Hepatic stellate cell (primary cell): ENCODE measurements at places on chromosomes 6 and 20.

GRCh38 chr6:158361068-158361467, 48.8 kb downstream of the TULP4 start:
- DNase-seq: no peak

- DNase-seq: no peak
Measured at GRCh38 chr6:14818422-14818884, 427.4 kb upstream of the JARID2 start.

- no peak for DNase-seq
Measured at GRCh38 chr20:17857639-17858449, 110.8 kb downstream of the SNX5 start.

GRCh38 chr6:153537422-153537821, 406.3 kb upstream of the RGS17 start:
- no peak for DNase-seq

GRCh38 chr6:105301072-105301503, 101.8 kb downstream of the PREP start:
- DNase-seq: no peak

DNA sequence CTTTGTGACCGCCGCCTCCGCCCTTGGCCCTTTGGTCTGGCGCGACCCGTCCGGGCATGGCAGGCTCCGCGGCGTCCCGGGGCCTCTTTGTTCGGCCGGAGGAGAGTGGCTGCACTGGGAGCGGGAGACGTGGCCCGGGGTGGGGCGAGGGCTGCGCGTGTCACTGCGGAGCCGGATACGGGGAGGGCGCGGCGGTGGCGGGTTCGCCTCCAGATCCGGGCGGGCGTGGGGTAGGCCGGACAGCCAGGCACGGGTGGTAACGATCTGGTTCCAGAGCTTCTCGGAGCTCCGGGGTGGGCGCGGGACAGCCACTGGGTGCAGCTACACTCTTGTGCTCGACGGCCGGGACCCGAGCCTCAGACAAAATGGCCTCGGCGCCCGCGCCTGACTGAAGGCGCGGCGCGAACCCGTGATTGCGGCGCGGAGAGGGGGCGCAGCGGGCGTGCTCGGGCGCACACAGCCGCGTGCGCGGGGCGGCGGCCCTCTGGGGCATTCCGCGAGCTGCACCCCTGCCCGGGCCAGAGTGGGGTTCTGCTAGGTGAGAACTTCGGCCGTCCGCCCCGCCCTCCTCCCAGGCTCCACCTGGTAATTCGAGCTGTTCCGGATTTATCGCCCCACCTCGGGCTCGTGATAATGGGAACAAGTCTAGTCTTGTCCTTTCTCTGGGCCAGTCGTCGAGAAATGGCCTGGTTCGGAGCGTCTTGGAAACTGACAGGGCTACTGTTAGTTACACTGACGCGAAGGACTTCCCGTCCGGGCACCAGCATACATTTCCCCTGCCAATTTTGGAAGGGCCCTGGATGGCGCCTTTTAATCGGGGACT, 1.0 kb downstream of the LOC128125822 start:
- DNase-seq: peak; percentile 52

DNA sequence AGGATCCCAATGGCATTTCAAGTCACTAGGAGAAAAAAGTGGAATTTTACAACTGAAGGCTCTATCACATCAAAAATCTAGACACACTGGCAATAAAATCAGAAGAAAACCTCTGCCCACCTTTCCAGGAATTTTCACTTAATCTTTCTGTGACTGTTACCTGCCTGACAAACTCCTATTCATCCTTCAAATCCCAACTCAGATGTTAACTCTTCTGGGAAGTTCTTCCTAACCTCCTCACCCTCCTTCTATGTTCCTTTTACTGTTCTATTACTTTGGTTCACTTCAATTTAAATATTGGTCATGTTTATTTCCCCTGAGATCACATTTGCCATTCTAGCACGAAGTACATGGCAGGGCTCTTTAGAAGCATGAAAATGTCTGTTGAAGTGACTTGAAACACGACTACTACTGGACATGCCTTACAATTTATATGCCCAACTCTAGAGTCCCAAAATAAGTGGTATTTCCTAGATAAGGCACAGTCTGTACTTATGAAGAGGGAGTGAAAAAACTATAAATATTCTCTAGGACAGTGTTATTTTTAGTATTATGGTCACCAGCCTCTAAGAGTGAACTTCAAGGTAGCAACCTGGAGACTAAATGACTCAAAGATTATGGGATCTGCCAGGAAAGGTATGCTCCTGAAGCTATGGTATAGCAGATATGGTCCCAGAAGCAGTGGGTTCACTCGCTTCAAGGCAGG, 17.1 kb downstream of the CHD6 start:
- DNase-seq: no peak

- no peak for DNase-seq
Measured at GRCh38 chr6:130515306-130515705, 149.5 kb downstream of the TMEM200A start.

- DNase-seq: peak; percentile 14
Measured at GRCh38 chr6:7496266-7496875, 45.1 kb upstream of the DSP start.

DNA sequence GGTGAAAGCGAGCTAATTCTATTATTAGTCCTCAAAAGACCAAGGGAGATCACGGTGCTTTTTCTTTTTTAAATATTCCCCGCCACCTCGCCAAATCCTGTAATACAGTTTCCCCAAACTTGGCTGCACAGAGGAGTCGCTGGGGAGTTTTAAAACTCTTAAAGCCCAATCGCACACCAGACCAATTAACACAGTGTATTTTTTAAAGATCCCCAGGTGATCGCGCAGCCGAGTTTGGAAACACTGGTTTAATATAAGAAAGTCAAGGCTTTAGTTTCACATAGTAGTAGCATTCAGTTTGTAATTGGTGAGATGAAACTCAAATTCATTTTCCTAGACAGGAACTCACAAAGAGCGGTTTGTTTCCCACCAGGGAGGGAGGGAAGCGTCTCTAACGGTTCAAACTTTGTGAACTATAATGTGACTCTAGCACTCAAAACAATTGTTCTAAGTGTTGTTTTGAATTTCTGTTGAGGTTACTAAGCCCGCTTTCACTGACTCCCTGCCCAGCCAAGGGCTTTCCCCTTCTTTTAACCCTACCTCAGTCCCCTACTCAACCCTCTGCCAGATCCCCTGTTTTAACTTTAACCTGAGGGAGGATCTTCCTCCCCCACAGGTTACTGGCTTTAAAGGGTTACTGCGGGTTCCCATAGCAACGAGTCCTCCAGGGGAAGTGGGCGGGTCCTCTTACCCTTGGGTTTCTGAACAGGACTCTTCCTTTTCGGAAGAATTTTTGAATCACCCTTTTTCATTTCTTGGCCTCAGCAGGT, 25.7 kb upstream of the BTBD3 start:
- peak; percentile 57 for DNase-seq

DNA sequence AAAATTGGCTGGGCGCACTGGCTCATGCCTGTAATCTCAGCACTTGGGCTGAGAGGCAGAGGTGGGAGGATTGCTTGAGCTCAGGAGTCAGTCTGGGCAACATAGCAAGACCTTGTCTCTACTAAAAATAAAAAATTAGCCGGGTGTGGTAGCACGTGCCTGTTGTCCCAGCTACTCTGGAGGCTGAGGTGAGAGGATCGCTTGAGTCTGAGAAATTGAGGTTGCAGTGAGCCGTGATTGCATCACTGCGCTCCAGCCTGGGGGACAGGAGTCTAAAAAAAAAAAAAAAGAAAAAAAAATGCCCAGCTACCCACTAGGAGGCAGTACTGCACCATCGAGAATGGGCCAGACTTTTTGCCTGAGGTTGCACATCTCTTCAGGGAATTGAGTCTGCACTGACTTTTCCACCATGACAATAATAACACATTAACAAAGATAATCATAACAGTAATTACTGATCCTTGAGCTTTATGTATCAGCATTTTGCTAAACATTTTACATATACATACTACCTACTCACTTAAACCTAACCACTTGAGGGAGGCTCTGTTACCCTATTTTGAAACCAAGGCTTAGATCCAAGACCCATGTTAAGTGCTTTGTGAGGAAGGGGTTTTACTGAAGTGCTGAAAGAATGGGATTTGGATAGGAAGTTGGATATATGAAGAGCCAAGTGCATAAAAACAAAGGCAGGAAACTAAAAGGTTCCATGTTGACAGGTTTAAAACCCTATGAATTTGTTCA, 21.0 kb downstream of the SRSF3 start:
- peak; percentile 59 for DNase-seq

DNA sequence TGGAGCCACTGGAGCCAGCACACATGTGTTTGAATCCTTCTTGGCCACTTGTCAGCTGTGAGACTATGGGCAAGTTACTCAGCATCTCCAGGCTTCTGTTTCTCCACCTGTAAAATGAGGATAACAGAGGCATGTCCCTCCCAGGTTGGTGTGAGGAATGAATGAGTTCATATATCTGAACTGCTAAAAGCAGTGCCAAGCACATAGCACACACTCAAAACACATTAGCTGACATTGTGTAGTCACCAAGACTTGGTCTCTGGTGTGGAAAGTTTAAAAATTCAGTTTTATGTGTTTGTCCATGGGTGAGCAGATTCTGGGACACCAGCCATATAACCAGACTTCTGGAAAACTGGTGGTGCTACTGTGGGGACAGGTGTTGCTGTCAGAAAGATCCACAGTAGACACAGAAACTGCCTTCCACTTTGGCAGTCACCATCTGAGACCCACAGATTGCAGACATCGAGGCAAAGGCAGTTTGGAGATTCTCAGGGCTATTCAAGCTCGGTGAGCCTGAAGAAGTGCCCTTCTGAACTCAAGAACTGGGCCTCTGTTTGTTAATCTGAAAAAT, 115.8 kb downstream of the MRPL14 start:
- no peak for DNase-seq

DNA sequence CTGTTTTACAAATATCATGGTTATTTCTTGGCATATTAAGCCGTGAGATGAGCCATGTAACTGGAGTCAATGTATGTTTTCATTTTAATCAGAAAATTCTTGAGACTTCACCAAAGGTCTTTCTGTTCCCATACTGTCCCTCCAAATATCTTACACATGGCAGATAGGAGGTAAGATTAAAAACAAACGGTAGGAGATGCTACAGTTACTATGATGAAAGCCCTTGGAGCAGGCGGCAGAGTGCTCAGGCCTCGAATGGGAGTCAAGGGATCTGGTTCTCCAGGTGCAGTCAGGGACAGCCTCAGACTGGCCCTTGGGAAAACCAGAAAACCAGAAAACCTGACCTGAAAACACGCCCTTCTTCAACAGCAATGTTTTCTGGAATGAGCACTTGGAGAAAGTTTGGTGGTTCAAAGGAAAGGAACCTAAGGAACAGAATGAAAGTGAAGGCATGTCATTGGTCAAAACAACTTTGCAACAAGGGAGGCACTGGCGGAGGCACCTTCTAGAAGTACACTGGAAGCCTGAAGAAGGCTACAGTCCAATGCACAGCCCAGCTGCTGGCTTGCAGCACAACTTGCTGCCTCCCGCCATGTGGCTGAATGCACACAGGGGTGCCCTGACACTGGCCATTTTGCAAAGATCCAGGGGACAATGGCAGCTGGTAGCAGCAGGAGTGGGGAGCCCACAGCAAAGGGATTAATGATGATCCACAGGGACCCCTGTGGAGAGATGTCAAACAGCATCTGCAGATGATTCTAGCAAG, 17.4 kb upstream of the FOXO3 start:
- DNase-seq: no peak

- DNase-seq: no peak
Measured at GRCh38 chr6:101578306-101578705, 184.8 kb downstream of the GRIK2 start.

DNA sequence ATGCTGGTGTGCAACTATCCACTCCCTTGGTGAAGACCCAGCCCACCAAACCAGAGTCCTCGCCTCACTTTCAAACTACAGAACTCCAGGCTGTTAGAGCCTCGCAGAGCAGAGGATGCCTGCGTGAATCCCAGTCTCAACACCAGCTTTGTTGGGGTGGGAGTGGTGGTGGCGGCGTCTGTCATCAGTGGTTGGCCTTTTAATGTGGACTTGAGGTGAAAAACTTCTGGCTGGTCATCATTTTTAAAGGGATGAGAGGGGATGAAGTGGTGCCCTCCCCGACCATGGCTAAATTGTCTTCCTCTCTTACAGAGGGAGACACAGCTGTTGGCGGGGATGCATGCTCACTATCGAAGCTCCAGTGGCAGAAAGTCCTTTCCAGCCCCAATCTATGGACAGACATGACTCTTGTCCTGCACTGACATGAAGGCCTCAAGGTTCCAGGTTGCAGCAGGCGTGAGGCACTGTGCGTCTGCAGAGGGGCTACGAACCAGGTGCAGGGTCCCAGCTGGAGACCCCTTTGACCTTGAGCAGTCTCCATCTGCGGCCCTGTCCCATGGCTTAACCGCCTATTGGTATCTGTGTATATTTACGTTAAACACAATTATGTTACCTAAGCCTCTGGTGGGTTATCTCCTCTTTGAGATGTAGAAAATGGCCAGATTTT, 54.9 kb downstream of the EZR start:
- DNase-seq: no peak

DNA sequence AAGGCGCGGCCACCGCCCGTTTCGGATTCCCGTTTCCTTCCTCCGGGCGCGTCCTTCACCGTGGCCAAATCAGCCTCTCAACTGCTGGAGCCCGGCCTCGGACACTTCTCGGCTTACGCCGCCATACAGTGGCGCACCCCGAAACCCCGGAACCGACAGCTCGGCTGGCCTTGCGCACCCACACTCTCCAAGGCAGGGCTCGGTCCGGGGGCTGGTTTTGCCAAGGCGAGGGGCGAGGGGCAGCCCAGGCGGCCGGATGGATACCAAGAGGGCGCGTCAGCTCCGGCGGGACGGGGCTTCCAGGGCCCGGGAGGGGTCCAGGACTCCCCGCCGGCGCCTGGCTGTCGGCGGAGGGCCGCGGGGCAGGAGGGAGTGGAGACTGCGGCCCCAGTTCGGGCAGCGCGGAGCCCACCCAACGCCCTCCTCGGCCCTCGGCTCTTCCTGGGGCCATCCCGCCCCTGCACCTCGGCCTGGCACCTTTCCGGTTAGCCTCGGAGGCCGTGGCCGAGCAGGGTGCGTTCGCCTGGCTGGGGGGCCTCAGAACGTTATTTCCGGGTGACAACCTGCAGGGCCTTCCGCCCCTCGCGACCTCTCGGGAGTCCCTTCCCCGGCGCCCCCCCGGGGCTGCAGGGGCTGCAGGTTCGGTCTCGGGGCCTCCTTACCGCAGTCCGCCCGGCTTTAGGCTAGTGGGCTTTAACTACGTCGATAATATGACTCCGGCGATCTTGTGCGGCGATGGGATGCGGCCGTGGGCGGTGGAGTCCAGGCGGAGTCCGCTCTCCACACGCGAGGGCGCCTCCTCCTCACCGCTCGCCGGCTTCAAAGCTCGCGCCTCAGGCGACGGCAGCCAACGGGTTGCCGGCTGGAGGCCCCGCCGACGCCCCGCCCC, 697 bp upstream of the CEP43 start:
- no peak for DNase-seq

GRCh38 chr6:101453221-101453620, 59.7 kb downstream of the GRIK2 start:
- no peak for DNase-seq

- DNase-seq: no peak
Measured at GRCh38 chr6:20564777-20565176, 30.5 kb downstream of the CDKAL1 start.
